ENCODE measurements at places on chromosomes 4 and X.

GRCh38 chr4:153735906-153736461, 23.8 kb downstream of the RNF175 start:
- DNase-seq = no peak

DNA sequence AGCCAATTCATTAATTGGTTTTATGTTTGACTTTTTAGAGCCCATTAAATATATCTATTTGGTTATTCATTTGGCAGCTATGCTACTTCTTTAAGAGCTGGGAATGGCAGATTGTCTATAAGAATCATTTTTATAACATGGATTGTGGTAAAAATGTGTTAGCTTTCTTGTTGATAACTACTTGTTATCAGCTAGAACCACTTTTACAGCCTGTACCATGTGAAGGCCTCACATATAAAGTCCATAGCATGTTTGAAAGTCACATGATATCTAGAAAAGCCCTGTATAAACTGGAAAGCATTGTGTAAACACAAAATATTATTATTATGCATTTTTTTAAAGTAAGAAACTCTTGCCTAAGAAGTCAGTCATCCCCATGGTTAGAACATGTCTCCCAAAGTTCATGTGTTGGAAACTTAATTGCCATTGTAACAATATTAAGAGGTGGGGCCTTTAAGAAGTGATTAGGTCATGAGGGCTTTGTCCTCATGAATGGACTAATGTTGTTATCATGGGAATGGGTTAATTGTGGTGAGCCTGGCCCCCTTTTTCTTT, 110.9 kb upstream of the BMP2K start:
- DNase-seq = no peak

DNA sequence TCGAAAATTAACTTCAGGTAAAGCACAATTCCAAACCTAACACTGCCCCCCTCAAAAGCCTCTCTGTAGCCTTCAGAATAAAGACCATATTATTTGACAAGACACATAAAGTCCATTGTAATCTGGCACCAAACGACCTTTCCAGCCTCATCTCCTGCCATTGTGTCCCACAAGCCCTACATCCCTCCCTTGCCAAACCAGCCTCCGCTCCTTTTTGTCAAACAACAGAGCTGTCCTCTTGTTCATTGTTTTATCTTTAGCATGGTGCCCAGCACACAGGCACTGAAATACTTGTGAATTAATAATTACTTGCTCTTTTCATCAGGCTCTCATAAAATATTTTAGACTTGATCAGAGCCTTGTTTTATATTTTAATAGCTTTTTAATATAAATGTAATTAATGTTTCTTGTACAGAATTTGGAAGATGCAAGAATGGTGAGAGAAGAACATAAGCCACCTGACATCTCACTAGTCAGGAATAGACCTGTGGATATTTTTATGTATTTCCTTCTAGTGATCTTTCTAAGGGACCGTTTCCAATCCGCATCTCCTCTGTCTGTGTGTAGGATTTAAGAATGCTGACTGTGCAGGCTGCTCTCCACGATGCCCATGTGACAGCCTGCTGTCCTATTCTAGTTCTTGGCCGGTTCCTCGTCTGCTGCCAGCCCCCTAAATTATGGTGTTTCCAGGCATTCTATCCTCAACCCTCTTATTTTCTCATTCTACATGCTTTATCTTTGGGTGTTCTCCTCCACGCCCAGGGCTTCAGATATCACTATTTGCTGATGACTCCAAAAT, 3.0 kb upstream of the IRF2 start:
- no peak for DNase-seq

DNA sequence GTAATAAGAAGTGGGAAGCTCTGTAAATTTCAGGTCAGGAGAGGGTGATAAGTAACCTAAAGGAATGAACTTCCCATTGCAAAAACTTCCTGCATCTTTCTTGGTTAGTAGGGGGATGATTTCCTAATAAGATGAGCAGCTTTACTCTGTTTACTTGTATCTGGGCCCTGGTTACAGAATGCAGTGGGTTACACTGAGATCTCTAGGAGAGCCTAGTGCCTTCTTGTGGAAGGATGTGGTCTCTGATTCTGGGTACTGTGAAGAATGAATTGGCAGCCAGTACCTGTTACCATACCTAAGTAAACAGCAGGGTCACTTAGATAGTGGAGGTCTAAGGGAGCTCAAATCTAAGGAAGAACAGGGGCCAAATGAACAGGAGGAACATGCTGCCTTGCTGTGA, 320.6 kb downstream of the ARHGAP10 start:
- no peak for DNase-seq

DNA sequence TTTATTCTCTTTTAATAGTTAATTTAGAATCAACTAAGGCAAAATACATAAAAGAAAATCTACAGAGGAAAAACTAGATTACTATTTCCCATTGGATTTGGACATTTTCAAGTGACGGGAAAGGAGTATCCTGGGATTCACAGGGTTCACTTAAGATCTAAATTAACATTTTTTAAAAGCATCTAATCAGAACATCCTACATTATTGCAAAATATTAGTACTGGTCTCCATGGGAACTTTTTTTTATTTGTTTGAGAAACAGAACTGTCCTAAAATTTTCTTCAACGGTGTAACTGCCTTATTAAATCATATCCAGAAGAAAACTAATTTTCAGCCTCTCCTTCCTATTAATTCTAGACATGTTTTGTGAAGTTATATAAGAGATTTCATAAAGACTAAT, 69.7 kb downstream of the METTL14 start:
- DNase-seq = no peak

GRCh38 chrX:154596290-154596929, 11.5 kb downstream of the CTAG1A start:
- DNase-seq = no peak

DNA sequence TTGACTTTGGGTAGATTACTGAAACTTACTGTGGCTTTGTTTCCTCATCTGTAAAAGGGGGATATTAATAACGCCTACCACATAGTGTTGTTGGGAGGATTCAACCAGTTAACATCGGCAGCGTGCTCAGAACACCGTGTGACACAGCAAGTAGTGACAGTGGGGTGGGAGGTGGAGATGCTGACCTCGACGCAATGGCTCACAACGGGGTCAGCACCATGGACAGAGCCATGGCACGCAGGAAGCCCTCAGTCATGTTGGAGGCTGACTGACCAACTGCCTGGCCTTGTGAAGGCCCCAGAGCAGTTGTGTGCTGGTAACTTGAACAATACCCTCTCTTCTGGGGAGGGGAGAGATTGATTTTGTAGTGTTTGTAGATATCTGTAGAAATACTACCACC, 93.2 kb downstream of the WFS1 start:
- no peak for DNase-seq

DNA sequence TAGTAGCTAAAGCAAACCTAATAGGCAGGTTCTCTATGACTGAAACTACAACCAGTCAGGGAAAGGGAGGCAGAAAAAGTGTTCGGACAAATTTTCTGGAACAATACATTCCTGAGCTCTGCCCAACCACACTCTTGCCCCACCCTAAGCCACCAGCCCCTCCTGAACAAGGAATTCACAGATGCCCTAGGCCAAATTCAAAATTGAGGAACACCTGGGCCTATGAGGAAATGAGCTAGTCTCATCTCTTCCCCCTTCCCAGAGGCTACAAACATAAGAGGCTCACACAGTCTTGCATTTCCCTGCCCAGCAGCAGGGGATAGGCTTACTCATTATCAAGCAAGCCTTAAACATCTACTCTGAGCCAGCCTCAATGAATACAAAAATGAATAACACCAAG, 284.7 kb downstream of the ZNF674 start:
- DNase-seq = no peak

DNA sequence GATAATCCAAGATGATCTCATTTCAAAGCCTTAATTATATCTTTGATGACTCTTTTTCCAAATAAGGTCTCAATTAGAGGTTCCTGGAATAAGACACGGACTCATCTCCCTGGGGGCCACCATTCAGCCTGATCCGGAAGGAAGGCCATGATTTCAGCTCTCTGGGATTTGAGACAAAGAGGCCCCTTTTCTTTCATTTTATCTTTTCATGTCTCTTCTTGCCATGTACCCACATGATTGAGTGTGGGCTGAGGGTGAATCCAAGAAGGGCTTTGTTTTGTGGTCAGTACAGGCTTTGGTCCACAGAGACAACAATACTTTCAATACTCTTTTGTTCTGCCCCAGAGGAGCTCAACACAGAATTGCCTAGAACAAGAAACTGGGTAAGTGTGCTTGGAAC, 261.2 kb downstream of the TRIML1 start:
- DNase-seq = no peak

DNA sequence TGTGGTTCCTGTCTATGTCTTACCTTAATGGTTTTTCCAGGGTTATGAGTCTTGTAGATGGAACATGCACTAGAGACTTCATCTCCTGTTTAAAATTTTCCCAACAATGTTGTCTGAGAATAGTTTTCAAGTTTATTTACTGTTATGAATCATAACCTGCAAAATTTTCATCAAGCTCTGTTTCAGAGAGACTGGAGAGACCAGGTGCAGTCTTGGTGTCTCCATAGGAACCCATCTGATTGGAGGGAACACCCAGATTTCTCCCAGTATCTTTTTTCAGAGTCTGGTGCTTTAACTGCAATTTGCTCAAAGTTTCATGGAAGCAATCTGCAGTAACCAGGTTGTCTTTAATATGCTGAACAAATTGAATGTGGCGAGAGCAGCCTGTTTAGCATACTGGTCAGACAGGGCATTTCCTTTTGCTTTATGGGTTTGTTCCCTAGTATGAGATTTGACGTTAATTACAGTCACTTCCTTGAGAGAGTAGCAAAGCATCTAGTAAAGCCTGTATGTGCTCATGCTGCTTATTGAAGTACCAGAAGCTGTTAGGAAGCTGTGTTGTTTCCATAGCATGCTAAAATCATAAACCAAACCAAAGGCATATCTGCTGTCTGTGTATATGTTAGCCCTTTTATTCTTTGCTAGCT, 18.8 kb upstream of the VSIG1 start:
- no peak for DNase-seq

DNA sequence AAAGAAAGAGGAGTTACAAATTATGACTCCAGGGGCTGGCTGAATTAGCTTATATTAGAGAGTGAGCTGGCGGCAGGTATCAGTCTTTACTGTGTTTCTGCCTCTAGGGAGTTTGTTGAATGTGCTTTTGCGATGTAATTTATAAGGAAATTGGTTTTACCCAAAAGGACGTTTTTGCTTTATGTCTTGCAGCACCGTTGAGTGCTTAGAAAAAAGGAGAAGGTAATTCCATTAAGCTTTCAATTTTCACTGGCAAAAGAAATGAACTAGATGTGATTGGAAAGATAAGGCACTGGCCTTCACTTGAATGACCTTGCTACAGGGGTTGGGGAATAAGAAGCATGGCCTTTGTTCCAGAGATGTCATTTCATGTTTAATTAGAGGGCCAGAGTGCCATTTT, 74.9 kb upstream of the CBR4 start:
- DNase-seq = no peak

GRCh38 chr4:86626066-86626465, 32.0 kb downstream of the PTPN13 start:
- no peak for DNase-seq

- DNase-seq = no peak
These were observed 129.0 kb upstream of the TECRL start for GRCh38 chr4:64538219-64538618.

- no peak for DNase-seq
These were observed 59.7 kb downstream of the NAA11 start for GRCh38 chr4:79266136-79266535.

DNA sequence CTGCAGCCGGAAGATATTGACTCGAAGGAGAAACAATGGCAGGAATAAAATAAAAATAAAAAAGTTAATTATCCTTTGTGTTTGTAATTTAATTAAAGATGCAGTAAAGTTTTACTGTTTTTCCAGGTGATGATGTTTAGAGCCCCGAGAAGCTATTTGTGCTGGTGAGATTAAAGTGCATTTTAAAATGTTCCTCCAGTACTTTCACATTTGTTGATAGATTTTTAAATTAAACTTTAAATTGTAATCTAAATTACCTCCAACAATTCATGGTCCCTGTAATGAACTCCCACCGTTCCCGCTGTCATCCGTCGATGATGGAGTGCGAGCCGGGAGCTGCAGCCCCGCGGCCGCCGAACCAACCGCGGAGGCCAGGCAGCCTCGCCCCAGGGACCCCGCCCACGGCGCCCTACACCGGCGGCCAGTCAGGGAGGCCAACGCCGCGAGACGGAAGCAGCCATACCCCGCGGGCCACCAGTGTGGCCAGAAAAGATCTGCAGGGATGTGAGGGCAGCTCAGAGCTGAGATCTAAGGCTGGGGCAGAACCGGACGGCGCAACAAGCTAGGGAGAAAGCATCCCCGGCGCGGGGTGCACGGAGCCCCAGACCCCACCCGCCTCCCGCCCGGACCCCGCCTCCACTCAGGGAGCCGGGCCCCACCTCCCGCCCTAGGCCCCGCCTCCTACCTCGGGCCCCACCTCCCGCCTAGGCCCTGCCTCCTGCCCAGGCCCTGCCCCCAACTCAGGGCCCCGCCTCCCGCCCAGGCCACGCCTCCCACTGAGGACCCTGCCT, 104.0 kb downstream of the FAM53A start:
- peak; percentile 77 for DNase-seq

DNA sequence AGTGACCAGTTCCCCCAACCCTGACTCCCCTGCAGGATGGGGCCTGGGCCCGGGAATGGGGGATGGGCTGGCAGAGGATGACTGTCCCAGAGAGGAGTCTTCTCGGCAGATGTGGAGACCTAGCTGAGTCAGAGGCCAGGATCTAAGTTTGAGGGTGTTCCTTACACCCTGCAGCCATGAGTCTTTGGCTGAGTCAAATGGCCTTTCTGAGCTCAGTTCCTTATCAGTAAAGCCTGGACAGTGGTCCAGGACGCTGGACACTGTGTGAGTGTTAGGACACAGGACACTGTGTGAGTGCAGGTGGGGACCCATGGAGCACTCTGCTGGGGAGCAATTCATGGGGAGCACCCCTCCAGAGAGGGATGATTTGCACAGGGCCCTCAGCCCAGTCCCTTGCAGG, 5.0 kb downstream of the IL9R start:
- no peak for DNase-seq

GRCh38 chr4:128596115-128596514, 213.4 kb upstream of the JADE1 start:
- no peak for DNase-seq

GRCh38 chr4:8694226-8694625, 101.7 kb downstream of the CPZ start:
- no peak for DNase-seq

DNA sequence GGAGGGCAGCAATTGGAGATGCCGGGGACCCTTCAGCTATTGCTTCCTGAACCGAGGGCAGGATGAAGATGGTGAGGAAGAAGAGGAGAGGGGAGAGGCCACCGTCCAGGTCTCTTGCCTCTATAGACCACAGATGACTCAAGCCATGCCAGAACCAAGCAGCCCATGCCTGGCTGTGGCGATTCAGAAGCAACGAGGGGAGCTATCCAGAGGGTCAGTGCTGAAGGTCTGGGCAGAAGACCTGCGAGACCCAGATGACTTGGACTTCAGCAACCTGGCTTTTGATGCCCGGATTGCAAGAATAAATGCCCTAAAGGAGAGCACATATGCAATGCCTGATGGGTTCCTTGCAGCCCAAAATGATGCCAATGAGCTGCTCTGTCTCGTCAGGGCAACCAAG, 70.2 kb upstream of the PRPS2 start:
- DNase-seq = no peak

- DNase-seq = no peak
These were observed 41.3 kb downstream of the TMEM131L start for GRCh38 chr4:153507310-153508073.

All from activated naive CD8-positive, alpha-beta T cell treated with anti-CD3 and anti-CD28 coated beads, Interleukin-2, amount 50 U/mL, for 16 hours (primary cell).